ELR (cell line): ENCODE measurements at places on chromosomes 5 and 9.
A peak's percentile ranks its signal among the peaks of the same experiment; 100 is the strongest.

DNA sequence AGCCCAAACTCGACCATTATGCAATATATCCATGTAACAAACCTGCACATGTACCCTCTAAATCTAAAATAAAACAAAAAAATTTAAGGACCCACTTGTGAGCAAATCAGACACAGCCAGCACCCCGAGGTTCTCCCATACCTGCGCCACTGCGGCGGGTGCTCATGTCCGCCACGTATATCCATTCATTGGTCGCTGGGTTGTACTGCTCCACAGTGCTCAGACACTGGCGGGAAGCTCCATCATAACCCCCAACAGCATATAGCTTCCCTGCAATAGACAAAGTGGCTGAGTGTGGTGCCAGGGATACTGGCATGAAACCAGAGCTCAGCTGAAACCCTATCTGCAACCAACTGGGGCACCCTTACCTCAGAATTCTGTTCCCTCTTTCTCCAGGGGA lies 102.0 kb downstream of the KLHL3 start:
- no peak for DNase-seq

DNA sequence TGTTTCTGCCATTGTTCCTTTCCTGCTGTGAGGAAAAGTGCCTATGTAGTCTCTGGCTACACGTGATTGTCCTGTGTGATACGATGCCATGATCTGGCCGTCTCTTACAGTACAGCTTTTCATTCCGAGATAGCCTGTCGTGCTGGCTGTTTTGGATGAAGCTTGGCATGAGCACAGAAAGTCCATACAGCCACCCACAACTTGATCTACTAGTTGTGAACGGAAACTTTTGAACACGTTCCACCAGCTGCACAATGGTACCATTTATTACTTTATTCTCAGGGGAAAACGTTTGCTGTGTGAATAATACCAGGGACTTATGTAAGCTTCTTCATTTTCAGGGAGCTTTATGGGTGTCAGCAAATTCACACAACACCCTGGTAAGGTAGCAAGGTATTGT lies 217.6 kb upstream of the ANKRD55 start:
- no peak for DNase-seq

DNA sequence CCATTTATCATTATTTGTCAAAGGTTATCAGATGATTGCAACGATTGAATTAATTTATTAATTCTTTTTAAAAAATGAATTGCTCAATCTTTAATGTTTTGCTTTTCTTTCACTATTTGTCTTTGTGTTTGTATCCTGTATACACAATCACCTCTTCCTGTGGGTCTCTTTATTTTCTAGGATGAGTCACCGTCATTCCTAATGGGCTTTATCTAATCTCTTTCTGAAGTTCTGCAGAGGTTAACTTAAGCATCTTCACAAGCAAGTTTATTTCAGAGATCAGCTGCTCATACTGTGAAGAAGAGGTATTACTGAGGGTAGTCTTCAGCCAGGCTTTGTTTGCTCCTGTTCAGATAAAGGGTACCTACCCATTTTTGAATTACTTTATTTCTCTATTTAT lies 323.9 kb downstream of the NNT start:
- no peak for DNase-seq

DNA sequence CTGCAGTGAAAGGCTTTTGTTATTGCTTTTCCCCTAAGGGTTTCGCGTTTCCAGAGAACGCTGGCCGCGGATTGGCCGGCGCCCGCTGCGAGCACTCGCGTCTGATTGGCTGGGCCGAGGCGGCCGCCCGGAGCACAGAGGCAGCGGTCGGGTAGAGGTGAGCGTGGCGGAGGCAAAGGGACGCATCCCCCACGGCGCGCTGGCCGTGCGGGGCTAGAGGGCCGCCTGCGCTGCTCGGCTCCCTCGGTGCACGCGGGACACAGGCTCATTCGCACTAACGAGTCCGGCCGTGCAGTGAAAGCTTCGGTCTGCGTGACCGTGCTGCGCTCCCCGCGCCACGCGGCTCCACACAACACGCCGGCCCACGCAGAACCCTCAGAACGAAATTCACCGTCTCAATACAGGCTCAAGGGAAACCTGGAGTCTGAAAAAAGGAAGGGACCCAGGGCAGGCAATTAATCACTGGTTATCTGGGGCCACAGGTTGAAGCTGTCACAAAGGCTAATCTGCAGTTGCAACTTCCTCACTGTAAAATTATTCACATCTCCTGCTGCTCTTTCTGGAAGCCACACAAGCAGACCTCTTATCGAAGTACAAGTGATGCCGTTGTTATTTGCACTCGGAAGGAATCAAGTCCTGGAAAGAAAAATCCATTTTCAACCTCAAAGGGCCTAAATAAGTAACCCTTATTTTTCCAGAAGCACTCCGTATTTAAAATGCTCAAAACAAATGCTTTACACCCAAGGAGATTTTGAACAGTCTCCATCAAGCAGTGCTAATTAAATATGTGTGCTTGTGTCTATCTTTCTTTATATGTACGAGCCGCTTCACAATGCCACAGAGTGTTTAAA lies 94.6 kb downstream of the ZNF608 start:
- peak; percentile 79 for DNase-seq

DNA sequence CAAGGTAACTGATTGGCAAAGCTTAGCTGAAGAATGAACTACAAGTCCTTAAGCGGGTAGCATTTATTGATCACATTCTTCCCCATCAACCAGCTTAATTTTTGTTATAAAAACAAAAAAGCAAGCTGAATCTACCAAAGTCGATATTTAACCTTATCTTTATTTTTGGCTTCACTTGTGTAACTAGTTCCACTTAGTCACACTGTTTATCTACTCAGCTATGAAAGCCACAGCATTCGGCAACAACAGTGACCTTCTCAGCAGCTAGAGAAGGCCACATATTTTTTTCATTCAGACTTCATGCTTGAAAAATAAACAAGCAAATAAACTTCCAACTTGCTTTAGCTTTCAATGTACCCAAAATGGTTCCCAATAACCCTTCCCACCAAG lies 69.4 kb downstream of the KLHL3 start:
- no peak for DNase-seq

DNA sequence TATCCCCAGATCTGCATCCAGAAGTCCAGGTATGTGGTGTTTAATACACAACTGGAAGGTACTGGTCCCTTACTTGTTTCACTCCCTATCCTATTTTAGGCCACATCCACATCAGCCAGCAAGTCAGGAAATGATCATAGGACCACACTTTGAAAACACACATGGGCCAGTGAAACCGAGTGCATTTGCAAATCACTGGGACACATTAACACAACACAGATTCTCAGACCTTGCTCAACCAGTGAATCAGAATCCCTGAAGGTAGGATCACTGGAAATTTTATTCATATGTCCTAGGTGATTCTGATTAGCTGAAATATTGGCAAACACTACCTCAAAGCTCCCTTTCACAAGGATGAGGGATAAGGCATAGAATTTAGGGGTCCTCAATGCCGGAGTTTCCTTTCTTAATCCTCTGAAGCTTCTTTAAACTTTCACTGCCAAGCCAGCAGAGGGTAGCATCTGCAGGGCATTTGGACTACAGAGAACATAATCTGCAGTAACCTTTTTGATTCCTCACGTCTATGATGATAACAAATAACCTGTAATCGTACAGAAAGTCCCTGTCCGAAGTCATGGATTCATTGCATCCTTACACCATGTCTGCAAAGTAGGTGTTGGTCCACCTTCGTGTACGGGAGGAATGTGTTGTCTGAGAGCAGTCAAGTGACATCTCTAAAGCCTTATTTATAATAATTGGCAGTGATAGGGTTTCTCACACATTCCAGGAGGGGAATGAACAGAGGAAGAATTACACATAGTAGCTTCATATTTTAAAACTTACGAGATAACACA lies 11.0 kb upstream of the ABLIM3 start:
- peak; percentile 65 for DNase-seq

DNA sequence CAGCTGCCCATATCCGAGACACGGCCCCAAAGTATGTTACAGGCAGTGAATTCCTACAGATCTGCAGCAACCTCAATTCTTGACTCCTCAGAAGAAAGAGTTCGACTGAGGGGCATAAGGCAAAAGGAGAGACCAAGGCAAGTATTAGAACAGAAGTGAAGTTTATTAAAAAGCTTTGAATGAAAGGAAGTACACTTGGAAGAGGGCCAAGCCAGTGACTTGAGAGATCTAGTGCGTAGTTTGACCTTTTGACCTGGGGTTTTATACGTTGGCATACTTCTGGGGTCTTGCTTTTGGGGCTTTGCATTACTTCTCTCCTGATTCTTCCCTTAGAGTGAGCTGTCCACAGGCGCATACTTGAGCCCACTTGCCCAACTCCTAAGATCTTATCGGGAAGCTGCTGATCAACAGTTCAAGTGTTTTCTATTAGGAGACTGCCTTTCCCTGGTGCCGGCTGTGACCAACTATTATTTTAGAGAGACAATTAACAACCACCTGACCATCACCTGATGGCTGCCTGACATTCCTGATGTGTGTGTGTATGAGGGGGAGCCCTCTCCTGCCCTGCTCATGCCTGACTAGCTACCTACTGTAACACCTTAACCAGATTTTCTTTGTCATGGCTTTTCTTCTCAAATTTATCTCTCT lies 1.5 kb upstream of the DEPDC1B start:
- DNase-seq = no peak

DNA sequence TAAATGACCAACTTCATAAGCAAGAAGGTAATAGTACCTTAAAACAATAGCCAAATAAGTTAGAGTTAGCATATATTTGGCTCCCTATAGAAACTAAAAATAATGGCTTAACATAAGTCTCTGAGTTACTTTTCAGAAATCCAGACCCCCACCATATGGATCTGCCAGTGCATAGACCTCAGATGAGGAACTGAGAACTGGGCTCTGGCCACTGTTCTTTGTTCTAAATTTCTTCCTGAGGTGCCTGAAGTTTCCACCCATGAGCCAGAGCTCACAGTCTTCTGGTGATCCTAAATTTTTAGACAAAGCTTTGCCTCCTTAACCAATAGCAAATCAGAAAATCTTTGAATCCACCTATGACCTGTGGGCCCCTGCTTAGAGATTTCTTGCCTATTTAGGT lies 250.9 kb downstream of the YTHDC2 start:
- DNase-seq = no peak

GRCh38 chr5:63674881-63675280 lies 287.4 kb downstream of the HTR1A start:
- DNase-seq = no peak

- peak; percentile 69 for DNase-seq
Observed at GRCh38 chr9:104386425-104387069, 117.5 kb upstream of the OR13F1 start.

- no peak for DNase-seq
Observed at GRCh38 chr5:77087484-77088261, 588 bp upstream of the ZBED3 start.

DNA sequence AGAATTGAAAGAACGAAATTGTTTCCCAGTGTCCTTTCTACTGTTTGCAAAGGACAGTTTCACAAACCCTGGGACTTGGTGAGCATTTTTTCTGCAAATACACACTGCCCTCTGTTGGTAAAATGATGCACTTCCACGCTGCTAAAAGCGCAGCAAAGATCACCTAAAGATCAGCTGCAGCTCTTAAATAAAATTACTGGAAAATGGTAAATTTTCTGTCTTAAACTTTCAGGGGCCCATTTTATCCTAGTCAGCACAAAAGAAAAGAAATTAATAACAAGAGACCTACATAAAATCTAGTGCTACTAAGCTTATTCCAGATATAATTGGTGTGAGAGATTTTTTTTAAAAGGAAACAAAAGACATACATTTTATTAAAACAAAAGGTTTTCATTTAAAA lies 566.0 kb downstream of the CAAP1 start:
- DNase-seq = peak; percentile 55

GRCh38 chr9:92786298-92786697 lies 21.7 kb upstream of the BICD2 start:
- DNase-seq = no peak

GRCh38 chr5:41925555-41925951 lies 472 bp downstream of the FBXO4 start:
- DNase-seq = peak; percentile 71

- DNase-seq = no peak
Observed at GRCh38 chr5:158679221-158679641, 420.5 kb downstream of the EBF1 start.

- no peak for DNase-seq
Observed at GRCh38 chr5:75465480-75465879, 45.9 kb downstream of the CERT1 start.

GRCh38 chr5:172683645-172684471 lies 42.8 kb downstream of the NEURL1B start:
- no peak for DNase-seq

- no peak for DNase-seq
Observed at GRCh38 chr9:75210215-75210614, 121.9 kb downstream of the OSTF1 start.

DNA sequence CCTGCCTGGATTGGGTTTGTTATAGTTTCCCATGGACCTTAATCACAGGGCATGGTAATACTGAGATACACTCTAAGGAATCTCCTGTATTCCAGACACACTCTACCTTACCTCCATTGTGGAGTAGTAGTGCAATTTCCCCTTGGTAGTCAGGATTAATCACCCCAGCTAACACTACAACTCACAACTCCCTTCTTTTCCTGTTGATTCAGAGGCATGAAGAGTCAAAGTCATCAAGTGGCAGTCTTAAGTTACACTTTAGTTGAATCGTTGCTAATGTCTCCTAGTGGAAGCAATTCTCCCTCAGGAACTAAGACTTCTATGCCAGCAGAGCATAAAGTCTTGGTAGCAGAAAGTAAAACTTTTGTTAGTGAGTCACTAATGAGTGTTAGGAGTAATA lies 122.7 kb upstream of the APC start:
- no peak for DNase-seq

DNA sequence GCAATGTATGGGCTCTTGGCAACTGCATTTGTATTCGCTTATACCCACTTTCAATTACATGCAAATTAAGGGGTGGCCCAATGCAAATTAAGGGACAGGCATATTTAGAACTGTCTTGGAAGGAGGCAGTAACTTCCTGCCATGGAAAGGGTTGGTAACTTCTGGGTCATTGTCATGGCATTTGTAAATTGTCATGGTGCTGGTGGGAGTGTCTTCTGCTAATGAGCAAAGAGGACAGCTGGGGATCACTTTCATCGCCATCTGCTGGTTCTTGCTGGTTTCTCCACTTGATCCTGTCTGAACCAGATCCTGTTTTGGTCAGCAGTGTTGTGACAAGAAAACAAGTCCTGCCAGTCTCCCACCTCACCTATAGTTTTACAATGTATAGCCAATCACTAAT lies 23.3 kb upstream of the UGT3A2 start:
- DNase-seq = peak; percentile 51

- peak; percentile 38 for DNase-seq
Observed at GRCh38 chr5:56481428-56482357, 248.6 kb upstream of the ANKRD55 start.

- no peak for DNase-seq
Observed at GRCh38 chr5:178325679-178326373, 93.2 kb upstream of the PHYKPL start.

GRCh38 chr5:138582959-138583358 lies 7.8 kb upstream of the HSPA9 start:
- no peak for DNase-seq

- peak; percentile 94 for DNase-seq
Observed at GRCh38 chr5:17154211-17154996, 63.0 kb upstream of the BASP1 start.

- DNase-seq = no peak
Observed at GRCh38 chr5:537098-537497, 12.8 kb upstream of the SLC9A3 start.

GRCh38 chr5:16924206-16924605 lies 11.9 kb downstream of the MYO10 start:
- no peak for DNase-seq

- peak; percentile 91 for DNase-seq
Observed at GRCh38 chr5:72383280-72383679, 63.1 kb downstream of the PTCD2 start.

GRCh38 chr5:177472460-177473442 lies 683 bp downstream of the DBN1 start:
- DNase-seq = peak; percentile 65

- no peak for DNase-seq
Observed at GRCh38 chr9:84670138-84671041, 861 bp downstream of the NTRK2 start.
